ENCODE measurements at places on chromosomes 2 and 18.

- no peak for DNase-seq
These were observed 370.3 kb downstream of the SETBP1 start for GRCh38 chr18:45050712-45051601.

DNA sequence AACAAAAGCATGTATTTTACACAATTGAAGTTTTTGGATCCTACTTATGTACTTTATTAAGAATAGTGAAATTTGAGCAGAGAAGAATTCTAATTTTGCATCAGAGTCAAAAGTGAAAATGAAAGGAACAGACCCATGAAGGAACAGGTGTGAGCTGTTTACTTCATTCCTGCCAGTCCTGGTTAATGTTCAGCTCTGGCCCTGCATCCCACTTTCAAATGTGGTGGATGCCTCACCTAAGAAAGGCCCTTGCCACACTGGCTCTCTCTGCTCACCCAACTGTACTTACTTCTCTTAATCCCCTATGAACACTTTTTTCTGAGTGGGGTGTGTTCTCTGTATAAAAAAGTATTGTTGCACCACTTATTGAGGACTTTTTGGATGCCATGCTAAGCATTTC lies 22.2 kb downstream of the FAM110C start:
- no peak for DNase-seq

DNA sequence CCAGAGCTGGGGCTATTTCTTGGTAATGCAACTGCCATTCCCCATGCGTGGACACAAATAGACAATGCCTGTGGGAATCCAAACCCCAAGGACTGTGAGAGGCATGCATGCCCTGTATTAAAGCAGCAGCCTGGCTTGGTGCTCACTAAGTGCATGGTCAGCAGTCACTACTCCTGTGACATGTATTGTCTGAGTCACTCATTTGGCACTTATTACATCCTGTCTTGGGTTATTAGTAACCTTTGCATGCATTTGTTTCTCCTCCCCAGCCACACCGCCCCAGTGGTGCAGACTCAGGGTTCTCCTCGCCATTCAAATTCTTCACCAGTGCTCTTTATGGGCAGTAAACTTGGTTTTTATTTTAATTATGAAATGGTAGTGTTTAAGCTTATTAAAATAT lies 30.2 kb downstream of the PRKCE start:
- DNase-seq, result no peak

- DNase-seq, result no peak
These were observed 254.6 kb downstream of the LOXHD1 start for GRCh38 chr18:46402396-46402795.

DNA sequence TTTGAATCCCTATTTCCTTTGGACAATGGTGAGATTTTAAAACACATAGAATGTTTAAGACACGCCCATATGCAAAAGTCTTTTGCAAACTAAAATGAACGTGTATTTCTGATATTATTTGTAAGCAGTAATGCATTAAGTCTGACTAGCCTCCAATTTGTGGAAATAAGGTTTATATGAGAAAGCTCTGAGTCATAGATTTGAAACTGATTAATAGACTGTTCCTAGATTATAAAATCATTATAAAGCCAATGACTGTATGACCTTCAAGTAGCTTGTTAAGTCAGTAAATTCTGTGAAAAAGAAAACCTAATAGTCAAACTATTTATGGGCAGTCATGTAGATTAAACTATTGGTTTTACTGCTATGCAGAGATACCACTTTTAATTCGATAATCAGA lies 12.8 kb upstream of the EFEMP1 start:
- no peak for DNase-seq

DNA sequence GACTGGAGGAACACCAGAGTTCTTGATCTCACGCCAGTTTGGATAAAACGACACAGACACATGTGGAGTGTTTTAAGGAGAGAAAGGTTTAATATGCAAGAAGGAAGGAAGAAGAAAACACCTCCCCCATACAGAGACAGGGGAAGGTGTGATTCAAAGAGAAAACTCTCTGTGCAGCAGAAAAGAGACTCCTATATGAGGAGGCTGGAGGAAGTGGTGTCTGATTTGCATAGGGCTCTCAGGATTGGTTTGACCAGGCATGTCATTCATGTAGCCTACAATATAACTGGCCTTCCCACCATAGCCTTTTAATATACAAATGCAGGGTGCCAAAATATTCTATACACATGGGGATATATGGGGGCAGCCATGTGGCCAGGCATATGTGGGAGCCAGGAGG lies 1386.5 kb downstream of the RPIA start:
- DNase-seq, result no peak

DNA sequence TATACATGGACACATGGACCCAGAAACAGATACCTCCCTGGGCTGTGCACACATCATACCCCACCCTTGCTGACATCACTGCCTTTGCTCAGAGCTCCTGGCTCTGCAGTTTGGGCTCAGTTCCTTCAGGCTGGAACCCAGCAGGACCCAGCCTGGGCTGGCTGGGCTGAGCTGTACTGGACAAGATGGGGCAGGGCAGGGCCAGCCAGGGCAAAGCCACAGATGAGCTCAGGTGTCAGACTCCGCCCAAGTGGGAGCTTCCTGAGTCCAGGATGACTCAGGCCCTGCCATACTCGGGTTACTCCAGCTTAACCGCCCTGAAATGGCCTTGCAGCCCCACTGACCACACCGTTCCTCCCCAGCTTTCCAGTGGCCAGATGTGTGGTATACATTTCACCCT lies 284.9 kb downstream of the OSR1 start:
- DNase-seq, result no peak

DNA sequence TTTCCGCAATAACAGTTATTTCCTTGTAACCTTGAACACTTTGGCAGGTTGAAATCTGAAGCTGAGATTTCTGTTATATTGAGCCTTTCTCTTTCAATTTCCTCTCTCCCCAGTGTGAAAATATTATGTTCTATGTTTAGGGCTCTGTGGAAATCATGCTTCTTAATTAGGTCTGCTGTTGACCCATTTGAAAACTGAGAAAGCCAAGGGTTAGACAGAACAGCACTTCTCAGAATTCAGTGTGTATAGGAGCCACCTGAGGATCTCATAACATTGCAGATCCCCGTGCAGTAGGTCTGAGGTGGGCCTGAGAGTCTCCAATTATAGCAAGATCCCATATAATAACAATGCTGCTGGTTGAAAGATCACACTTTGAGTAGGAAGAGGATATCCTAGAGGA lies 230.2 kb upstream of the NT5C1B start:
- no peak for DNase-seq

DNA sequence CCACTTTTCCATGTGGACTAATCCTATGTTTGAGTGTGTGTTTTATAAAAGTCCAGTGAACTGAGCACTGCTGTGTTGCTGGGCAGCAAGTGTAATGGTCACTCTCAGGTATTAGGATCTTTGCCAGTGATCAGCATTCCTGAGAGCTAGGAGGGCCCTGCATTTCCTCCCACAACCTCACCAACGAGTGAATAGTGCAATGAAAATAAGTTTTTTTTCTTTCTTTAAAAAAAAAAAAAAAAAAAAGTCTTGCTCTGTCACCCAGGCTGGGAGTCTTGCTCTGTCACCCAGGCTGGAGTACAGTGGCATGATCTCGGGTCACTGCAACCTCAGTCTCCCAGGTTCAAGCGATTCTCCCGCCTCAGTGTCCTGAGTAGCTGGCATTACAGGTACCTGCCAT lies 6.5 kb upstream of the OSBPL6 start:
- DNase-seq, result no peak

GRCh38 chr18:75784390-75784789 lies 356.9 kb upstream of the SMIM21 start:
- DNase-seq, result no peak

DNA sequence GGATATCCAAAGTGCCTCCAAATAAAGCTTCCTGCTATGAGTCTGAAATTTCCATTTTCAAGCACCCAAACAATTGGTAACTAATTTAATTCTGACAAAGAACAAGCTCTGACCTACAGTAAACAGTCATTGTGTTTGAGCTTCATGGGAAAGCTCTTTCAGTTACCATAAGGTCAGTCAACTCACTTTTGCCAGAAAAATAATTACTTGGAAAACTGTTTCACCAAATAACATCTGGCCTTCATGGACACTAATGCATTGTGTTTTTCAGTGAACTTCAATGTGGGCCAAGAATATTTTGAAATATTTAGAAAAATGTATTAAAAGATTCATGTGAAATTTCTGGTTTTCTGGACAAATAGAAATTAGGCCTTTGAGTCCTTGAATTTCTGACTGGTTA lies 369.9 kb downstream of the GALR1 start:
- DNase-seq, result no peak

DNA sequence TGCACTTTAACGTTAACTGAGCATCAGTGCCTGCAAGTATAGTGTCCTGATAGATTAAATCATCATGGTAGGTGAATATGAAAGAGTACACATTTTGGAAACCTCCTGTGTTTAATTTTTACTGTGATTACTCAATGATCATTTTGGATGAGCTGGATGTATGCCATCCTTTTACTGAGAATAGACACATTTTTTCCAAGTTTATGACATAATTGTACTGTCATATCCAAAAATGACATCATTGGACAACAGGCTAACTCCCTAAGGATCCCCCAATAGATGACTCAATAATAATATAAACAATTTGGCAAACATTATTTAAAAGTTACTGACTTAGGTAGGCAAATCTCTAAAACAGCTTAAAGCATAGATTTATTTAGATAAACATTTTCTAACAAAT lies 410.8 kb upstream of the REG3G start:
- DNase-seq, result no peak

DNA sequence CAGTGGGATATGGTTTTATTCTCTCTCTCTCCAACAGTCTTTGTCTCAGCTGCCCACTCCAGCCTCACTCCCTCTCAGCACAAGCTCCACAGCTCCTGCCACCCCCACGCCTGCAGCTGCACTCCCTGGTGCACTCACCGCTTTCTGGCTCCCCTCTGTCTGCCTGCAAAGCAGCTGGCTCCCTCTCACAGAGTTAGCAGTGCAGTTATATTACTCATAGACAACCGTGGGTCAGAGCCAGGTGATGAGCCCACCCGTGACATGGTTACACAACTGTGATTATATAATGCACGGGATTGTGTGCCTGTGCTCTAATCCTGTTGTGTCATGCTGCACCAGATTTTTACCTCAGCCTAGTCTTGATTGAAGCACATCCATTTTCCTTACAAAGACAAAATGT lies 276.9 kb upstream of the CHAC2 start:
- DNase-seq, result no peak

DNA sequence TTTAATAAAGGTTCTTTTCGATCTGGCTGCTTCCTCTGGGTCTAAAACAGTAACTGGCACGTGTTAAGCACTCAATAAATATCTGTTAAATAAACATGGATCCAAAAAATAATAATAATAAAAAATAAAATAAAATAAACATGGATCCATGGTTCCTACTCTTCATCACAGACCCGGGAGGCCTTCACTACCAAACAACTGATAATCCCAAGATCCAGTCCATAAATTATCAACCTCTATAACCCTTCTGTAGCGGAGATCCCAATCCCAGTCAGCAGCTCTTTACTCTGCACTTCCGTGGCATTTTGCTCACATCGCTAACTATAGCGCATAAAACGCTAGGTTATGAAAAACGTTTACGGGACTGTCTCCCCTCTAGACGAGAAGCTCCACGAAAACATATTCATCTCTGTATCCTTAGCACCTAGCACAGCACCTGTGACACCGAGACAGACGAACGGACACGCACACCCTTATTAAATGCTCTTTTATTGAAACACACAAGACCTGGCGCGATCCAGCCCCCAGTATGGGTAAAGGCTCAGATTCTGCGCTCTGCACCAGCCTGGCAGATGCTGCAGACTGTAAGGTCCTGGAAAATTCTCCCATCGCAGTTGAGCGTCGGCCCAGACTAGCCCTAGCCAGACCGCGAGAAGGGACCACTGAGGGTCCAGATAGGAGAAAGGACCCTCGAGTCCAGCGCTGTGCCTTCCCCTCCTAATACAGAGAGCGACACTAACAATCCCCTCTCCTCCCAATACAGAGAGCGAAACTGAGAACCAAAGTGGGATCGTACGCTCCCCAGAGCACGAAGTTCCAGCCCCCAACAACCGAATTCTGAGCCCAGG lies 770 bp downstream of the NBAS start:
- peak; percentile 31 for DNase-seq

- peak; percentile 25 for DNase-seq
These were observed 79.2 kb downstream of the LAMA1 start for GRCh38 chr18:7038330-7038851.

- no peak for DNase-seq
These were observed 50.0 kb downstream of the DPYSL5 start for GRCh38 chr2:26897807-26898479.

- DNase-seq, result no peak
These were observed 112.1 kb downstream of the MBD2 start for GRCh38 chr18:54112356-54112755.

GRCh38 chr2:196344397-196344796 lies 173.0 kb upstream of the STK17B start:
- DNase-seq, result no peak

DNA sequence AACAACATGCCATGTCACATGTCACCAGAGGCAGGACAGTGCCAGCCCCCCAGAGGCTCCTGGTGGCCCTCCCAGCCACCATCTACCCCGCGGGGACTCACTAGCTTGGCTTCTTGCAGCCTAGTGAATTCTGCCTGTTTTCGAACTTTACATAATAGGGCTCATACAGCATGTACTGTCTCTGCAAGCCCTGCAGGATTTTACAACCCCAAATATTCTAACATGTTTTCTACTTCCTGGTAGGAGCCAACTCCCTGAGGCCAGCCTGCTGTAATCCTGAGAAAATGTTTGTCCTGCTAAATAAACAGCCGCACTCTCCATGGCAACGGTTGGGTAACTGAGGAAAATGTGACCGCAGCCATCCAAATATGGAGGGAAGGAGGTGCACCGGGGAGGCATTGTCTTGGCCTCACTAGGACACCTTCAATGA lies 2.7 kb downstream of the PER2 start:
- no peak for DNase-seq

GRCh38 chr2:216754812-216755211 lies 59.5 kb upstream of the IGFBP5 start:
- no peak for DNase-seq

DNA sequence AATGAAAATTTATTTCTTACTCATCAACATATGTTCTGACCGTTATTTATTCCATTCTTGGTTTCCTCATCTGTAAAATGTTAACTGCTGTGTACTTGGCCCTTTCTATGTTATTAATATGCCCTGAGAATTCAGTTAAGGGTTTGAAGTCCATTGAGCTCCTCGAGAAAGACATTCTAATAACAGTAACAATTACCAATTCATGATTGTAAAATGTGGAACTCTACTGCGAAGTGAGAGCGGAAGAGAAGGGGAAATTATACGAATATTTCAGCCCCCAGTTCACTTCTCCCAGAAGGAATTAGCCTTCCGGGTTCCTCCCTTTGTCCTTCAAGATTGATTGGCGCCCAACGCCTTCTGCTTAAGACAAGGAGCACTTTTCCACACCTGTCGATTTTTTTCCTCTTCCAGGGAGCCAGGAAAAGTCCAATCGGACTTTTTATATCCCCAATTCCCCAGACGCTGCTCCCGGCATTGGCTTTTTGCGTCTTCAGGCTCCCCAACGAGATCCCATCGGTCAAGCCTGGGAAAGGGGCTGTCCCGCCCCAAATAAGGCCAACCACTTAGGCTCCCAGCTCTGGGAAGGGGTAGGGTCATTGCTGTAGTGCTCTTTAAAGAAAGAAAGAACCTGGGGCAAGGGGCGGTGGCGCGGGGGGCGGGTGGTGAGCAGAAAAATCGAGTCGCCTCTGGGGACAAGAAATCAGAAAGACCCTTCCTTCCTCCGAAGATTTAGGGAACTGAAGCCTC lies 1.6 kb downstream of the DSC2 start:
- DNase-seq, result no peak

Measured in stimulated activated CD8-positive, alpha-beta memory T cell treated with anti-CD3 and anti-CD28 coated beads, Interleukin-4, amount 100 ng/mL, for 48 hours (primary cell).